ENCODE measurements at places on chromosomes 7 and 10. TPM values are rescaled to one million over a fixed set of nuclear protein-coding genes. Genes with fewer than 3 reads are reported as not detected.

The PHKG1 gene
- total RNA-seq: 3.9 TPM

The KCND2 gene
- 1.5 TPM for total RNA-seq

The PYROXD2 gene
- 18.9 TPM for total RNA-seq

The SOSTDC1 gene
- not detected for total RNA-seq

The NEBL gene
- total RNA-seq: 5.7 TPM

The LIPM gene
- total RNA-seq: not detected

The SP4 gene
- 7.3 TPM for total RNA-seq

The ADAM8 gene
- total RNA-seq: 27.9 TPM

The HDAC9 gene
- total RNA-seq: 48.3 TPM

The SAMD9 gene
- 7.7 TPM for total RNA-seq

The GNAT3 gene
- total RNA-seq: not detected

The THSD7A gene
- 7.3 TPM for total RNA-seq

The LBX1 gene
- total RNA-seq: not detected

The NUTM2D gene
- 1.9 TPM for total RNA-seq

The FKBP6 gene
- not detected for total RNA-seq

The C10orf90 gene
- total RNA-seq: 1.2 TPM

The GLRX3 gene
- total RNA-seq: 39.0 TPM

The GRM3 gene
- total RNA-seq: not detected

The INMT gene
- total RNA-seq: 9.0 TPM

The TLX1 gene
- not detected for total RNA-seq

The TMEM213 gene
- total RNA-seq: not detected
